ENCODE measurements at places on chromosomes 2 and 18.

DNA sequence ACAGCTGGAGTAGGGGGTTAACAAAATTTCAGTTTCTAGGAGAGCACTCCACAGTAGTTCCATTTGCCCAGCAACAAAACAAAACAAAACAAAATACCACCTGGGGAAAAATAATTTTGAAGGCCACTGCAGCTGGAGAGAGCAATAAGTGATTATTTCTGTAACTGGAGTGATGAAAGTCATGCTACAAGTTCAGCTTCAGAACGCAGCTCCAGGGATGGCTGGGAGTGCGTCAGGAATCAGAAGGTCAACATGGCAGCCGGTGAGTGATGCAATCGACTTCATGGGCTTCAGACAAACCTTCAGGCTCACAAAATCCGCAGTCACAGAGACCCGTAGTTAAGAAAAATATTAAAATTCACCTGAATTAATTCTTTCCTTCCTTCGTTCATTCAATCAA, 41.0 kb downstream of the ABHD3 start:
- DNase-seq = no peak

GRCh38 chr18:46010676-46011075, 43.5 kb upstream of the EPG5 start:
- DNase-seq = no peak

DNA sequence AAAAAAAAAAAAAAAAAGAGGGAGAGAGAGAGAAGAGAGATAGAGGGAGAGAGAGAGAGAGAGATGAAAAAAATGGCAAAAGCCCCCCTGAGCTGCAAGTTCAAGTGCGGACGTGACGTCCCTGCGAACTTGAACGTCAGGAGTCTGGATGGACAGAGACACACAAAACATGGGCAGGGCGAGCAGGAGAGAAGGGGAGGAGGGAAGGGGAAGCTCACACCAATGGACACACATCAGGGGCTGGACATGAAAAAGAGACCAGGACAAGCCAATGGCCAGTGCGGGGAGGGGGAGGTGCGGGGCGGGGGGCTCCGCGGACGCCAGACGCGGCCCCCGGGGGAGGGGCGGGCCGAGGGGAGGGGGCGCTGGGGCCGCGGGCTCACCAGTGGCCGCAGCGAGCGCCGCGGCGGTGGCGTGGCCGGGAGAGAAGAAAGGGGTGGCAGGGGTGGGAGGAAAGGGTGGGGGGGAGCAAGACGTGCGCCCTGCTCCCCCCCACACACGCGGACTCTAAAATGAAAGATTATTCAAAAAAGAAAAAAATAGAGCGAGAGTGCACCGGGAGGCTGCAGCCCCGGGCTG, at the start of gene BCL11A:
Gene BCL11A (minus strand): TSS at position 160 of the 579 bp plus-strand sequence. CDS start 384 bp downstream, outside the sequence.
- DNase-seq = peak; percentile 83

DNA sequence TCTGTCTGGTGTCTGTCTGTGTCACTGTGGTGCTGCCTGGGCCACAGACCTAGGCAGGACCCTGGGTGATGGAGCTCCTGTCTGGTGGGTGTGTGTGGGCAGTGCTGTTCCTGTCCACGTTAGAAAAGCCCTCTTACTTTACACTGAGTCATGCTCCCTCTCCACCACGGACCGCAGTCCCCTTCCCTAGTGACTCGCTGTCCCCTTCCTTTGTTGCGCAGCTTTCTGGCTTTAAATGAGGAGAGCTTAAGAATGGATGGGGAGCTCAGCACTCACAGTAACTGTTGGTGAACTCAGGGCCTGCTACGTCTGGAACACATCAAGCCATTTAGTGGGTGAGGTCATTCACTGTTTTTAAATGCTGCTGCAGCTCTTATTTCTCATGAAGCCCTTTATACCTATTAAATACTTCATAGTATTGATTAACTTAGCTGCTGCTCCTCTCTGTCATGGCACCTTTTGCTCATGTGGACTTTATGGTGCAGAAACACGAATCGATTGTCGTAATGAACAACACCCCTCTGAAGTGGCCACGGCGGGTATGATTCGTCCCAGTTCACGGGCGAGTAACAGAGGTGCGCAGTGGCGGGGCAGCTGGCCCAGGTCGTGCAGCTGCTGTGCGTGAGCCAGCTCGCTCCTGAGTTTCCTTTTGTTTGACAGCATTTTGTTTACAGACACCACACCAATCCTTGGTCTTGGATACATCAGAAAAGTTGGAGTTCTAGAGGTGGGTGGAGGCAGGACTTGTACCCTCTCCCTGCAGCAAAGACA, 100.4 kb downstream of the LDLRAD4 start:
- DNase-seq = no peak

DNA sequence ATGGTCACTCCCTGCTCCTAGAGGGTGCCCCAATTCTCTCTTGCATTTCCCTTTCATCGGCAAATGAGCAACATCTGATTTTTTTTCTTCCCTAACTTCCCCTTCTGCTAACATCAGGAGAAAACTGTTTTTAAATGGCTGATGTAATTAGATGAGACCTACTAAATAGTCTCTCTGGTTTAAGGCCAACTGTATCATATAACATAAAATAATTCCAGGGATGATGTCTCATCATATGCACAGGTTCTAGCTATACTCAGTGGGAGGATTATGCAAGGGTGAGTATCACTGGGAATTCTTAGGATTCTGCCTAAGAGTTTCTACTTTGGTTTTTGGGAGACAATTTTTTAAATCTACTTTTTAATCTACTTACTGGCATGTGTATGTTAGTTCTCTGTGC, 193.4 kb downstream of the PARD3B start:
- no peak for DNase-seq

DNA sequence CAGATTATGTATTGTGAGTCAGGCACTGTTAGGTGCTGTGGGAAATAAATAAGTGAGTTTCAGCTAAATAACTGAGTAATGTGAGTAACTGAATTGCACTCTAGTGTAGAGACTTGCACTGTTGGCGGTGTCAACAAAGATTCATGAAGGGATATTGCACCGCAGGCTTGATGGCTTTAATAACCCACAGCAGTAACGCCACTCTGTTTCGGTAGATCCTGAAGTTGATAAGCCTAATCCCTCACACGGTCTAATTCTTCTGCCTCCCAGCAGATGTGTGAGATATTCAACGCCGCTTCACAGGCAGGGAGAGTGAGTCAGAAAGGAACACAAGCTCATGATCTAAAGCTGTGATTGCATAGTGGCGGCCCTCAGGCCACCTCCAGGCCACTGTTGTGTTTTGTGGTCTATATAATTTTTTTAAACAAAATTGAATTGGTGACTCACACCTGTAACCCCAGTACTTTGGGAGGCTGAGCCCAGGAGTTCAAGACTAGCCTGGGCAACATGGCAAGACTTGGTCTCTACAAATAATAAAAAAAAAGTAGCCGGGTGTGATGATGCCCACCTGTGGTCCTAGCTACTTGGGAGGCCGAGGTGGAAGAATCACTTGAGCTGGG, 94.3 kb downstream of the LIPG start:
- DNase-seq = no peak
